Upper lobe of left lung (tissue), 6 donors: ENCODE measurements at places on chromosomes 12 and 14. TPM values are rescaled to one million over a fixed set of nuclear protein-coding genes. Genes with fewer than 3 reads are reported as not detected.

The MDP1 gene
- total RNA-seq, result 8.4 TPM

The GARIN6 gene
- not detected for total RNA-seq

The KITLG gene
- total RNA-seq, result 48.4 TPM

The DNAI7 gene
- 5.2 TPM for total RNA-seq

The DLGAP5 gene
- total RNA-seq, result not detected

The P2RX2 gene
- total RNA-seq, result 0.76 TPM

The LALBA gene
- not detected for total RNA-seq

The CATSPERB gene
- total RNA-seq, result 16.8 TPM

The KRT6A gene
- total RNA-seq, result 4.5 TPM

The MANSC1 gene
- total RNA-seq, result 2.1 TPM

The LTA4H gene
- total RNA-seq, result 314 TPM

The DIABLO gene
- 48.8 TPM for total RNA-seq

The FUT8 gene
- 29.2 TPM for total RNA-seq

The PTGER2 gene
- total RNA-seq, result 5.0 TPM

The ARHGDIB gene
- 242 TPM for total RNA-seq

The TAS2R9 gene
- not detected for total RNA-seq

The AHNAK2 gene
- total RNA-seq, result 12.6 TPM

The KCNH3 gene
- total RNA-seq, result 3.4 TPM
